ENCODE measurements at places on chromosomes 7 and 10.
A peak's percentile ranks its signal among the peaks of the same experiment; 100 is the strongest.

GRCh38 chr10:131433568-131433967 is 122.0 kb upstream of the TCERG1L start:
- DNase-seq: no peak

DNA sequence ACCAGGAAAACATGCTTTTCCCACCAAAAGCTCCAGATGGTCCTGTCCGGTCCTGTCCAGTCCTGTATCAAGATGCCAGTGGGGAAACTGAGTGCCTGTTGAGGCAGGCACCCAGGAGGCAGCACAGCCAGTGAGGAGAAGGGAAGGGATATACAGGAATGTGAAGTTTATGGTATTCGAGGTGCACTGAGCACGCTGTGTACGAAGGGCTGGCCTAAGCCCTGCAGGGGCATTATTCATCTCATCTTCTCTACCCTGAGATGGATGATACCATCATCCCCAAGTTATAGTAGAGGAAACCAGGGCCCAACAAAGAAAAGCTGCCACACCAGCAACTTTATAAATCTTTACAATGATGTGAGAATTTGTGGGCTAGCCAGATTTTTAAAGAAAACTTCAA is 23.4 kb upstream of the FXYD4 start:
- DNase-seq: no peak

GRCh38 chr10:3031490-3031889 is 35.9 kb upstream of the PFKP start:
- DNase-seq: no peak

GRCh38 chr7:20330928-20331909 is 519 bp downstream of the ITGB8 start:
- DNase-seq: no peak

DNA sequence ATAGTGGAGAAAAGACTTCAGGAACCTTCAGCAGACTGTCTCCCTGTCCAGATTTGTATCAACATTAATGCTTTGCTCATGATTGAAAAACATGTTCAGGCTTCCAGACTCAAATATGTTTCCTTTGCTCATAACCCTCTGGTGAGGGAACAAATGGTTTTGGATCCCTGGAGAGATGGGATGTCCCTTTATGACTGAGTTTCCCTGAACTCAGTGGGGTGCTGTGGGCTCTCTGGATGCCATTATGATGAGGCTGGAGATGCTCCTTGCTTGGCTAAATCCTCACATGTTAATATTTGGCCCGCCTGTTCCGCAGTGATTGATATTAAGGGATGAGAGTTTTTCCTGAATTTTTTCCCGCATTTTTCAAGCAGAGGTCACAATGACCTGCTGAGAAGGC is 749.4 kb downstream of the SUGCT start:
- no peak for DNase-seq

DNA sequence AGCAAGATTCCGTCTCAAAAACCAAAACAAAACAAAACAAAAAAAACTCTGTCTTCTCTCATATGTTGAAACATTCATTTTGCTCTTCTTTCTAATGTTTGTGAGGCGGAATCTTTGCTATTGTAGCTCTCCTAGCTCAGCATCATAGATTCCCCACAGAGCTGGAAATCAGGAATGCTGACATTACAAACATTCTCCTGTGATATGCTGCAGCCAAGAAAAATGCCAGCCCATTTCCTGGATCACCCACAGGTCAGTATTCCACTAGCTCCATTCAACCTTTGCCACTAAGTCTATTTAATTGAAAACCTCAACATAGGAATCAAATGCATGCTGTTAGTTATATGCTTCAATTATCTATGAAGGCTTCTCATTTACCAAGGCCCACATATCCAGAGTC is 186.3 kb downstream of the IPMK start:
- no peak for DNase-seq

DNA sequence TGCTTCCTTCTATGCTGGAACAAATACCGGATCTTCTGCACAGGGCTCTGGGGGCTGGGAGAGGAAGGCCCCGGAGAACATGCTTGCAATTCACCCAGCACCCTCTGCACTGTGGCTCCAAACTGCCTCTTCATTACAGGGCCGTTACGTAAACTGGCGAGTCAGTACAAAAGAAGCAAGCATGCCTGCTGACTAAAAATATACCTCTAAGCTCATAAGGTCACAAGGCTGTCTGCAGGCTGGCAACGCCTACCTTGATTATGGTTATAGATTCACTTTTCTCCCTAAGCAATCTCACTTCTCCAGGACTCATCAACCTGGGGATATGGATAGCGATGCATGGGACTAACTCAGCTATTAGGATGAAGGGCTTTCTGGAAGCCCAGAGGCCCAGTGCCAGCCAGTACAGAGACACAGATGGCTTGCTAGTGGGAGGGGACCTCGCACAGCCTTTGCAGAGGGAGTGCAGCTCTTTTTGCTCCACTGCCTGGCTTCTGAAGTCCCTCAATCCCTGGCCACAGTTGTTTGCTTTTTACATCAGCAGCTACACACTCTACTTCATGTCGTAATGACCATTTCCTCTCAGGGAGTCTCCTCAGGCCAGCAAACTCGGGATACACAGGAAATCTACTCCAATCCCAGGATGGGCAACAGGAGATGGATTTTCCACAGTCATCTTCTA is 96.1 kb downstream of the SH3PXD2A start:
- DNase-seq: no peak

DNA sequence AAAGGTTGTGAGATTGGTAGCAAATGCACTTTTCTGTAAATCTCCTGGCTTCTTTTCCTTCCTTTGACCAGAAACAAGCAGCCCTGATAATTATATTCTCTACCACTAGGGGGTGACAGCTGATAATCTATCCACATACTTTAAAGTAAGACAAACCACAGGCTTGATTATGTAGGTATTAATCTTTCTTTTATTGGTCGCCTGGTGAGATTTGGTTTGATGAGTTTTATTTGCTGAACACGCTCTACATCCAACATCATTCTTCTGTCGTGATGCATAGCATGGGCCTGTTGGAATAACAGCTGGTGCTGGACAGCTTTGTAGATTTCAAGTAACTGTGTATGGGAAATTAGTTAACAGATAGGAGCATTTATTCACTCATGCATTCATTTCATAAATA is 63.5 kb downstream of the ZNF365 start:
- DNase-seq: peak; percentile 69

DNA sequence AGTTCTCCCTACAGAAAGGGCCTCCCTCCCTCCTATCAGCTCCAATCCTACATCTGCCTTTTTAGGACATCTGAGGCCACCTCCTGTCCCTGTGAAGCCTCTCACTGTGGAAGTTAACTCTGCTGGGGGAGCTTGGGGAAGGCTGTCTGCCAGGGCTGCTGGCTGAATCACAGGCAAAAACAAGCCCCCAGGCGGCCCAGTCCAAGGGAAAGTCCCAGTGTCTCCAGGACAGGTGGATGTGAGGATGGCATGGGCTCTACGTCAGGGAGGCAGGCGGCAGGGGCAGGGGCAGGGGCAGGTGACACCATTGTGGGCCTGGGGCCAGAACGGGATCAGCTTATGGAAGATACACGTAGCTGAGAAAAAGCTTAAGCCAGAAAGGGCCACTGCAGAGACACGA is 240.2 kb downstream of the MAD1L1 start:
- DNase-seq: no peak

DNA sequence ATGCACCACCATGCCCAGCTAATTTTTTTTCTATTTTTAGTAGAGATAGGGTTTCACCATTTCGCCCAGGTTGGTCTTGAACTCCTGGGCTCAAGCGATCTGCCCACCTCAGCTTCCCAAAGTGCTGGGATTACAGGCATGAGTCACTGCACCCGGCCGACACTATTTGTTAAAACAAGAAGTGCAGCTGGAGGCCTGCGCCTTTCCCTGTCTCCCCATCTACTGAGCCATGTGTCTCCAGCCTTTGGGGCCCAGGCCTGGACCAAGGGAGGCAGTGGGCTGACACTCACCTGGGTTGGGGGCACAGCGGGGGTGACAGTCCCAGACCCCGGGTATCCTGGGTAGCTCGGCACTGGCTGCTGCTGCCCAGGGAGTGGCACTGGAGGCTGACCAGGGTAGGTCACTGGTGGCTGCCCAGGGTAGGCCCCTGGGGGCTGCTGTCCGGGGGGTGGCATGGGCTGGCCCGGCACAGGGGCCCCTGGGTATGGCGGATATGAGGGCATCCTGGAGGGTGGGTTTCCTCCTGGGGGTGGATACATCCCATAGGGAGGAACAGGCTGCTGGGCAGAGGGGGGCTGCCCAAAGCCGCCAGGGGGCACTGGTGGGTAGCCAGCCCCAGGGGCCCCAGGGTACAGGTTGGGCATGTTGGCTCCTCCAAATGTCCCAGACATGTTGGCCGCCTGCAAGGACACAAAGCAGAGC is 36.3 kb downstream of the PLAC9 start:
- DNase-seq: no peak

GRCh38 chr10:28897617-28898464 is 220.5 kb downstream of the BAMBI start:
- no peak for DNase-seq

GRCh38 chr10:33412653-33413361 is 78.3 kb upstream of the NRP1 start:
- DNase-seq: no peak

GRCh38 chr7:70389531-70390151 is 742.3 kb upstream of the GALNT17 start:
- no peak for DNase-seq

- DNase-seq: peak; percentile 68
Measured at GRCh38 chr10:62017491-62017870, 116.0 kb downstream of the ARID5B start.

GRCh38 chr10:101969412-101969922 is 86.5 kb downstream of the ARMH3 start:
- no peak for DNase-seq

GRCh38 chr7:122983261-122983660 is 12.2 kb downstream of the TAS2R16 start:
- no peak for DNase-seq

GRCh38 chr7:1964211-1964912 is 268.4 kb downstream of the MAD1L1 start:
- DNase-seq: no peak

DNA sequence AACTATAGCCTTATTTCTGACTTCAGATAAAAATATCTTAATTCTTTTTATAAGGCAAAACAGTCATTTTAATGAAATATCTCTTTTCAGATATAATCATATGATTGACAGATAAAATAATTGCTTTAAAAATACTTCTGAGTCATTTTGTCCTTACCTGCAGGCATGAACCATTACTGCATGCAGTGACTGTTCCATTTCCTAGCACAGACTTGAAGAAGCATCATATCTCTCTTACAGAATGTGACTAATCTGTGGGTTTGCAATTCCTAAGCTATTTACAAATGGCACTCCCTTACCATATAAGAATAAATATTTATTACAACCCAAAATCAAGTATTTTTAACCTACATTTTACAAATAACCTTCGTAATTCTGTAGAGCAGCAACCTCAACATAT is 120.7 kb downstream of the SRPK2 start:
- DNase-seq: peak; percentile 23

DNA sequence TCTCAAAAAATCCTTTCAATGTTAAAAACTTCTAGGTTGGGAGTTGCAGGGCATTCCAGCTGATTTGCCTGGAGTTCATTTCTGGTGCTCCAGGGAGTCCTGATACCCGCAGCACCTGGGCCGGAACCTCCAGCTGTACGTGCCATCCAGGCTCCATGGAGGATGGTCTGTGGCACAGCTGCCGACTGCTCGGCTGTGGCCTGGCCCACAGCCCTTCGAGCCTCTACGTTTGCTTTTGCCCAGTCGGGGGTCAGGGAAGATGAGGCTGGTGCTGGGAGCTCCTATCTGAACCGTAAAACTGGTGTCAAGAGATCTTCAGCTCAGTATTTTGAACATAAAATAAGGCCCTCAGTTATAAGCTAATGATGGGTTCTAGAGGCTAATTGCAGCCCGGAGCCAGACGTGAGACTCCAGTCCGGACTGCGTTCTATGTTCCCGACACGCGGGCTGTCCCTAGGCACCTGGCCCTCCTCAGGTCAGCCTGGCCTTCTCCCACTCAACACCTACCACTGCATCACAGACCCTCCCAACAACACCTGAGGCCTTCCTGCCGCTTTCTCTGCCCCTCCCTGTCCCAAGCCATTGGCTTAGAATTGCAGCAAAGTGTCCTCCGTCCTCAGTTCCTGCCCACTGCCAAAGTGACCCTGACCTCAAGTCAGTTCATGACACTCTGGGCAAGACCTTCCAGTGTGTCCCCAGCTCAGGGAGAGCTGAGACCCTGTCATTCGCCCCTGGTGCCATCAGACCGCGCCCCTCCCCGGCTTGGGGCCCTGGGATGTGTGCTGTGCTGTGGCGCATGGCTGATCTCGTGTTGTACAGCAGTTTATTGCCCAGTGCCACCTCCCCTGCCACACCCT is 64.2 kb upstream of the DNAJB6 start:
- no peak for DNase-seq

- DNase-seq: no peak
Measured at GRCh38 chr10:71408436-71409225, 11.9 kb downstream of the CDH23 start.

DNA sequence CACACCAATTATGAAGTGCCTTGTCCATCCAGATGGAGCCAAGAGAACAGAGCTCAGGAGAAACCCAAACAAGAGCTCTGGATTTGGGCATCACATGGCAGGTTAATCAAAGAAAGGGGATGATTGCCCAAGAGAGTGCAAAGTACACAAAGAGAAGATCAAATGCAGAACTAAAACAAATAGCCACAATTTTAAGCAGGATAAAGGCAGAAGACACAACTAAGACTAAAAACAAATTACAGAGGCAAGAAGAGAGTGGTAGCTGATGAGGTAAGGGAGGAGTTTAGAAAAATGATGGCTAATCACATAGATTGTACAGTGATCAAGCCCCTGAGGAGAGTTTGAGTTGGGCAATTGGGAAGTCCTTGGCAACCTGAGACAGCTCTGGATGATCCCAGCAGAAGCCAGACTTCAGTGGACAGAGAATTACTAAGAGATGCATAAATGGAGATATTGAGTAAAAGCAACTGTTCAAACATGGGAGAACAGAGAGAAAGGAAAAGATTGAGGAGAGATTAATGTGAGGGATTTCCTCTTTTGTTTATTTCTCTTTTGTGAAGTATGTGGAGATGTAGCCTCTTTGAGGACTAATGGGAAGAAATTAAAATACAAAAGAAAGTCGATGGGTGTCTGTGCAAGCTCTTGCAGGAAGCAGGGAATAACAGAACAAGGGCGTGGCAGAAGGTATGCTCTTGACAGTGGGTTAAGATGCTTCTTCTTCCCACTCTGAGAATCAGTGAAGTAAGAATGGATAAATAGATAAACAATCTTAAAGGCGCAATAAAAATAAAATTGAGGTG is 101.9 kb downstream of the LRRN3 start:
- no peak for DNase-seq

DNA sequence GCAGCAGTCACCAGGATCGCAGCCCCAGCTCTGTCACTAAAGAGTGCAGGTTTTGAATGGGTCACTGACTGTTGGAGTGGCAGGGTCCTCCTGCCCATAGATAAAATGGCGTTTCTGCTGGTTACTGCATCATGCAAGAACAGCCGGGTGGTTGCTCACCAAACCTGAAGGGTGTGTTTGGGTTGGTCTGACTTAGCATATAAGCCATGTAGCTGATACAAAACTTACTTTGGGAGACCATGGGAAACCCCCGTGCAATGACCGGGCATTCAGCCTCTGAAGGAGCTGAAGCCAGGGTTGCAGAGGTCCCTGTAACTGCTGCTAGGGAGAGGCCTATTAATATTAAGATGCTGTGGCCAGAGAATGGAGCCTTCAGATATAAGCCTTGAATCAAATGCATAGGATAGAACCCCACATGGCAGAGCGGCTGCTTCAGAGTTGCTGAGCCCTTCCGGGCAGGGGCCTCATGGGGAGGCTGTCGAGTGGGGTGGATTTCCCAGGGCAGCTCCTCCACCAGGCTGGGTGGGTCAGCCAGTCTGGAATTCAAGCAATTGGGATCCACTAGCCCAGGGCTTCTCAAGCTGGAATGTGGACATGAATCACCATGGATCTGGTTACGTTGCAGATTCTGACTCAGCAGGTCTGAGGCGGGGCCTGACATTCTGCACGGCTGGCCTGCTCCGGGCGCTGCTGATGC is 70.9 kb upstream of the CTBP2 start:
- DNase-seq: no peak

Measured in muscle of back (tissue), 13 donors.